ENCODE measurements at places on chromosomes 1 and 21.

- no peak for DNase-seq
Measured at GRCh38 chr1:228376651-228377631, 29.7 kb downstream of the TRIM11 start.

DNA sequence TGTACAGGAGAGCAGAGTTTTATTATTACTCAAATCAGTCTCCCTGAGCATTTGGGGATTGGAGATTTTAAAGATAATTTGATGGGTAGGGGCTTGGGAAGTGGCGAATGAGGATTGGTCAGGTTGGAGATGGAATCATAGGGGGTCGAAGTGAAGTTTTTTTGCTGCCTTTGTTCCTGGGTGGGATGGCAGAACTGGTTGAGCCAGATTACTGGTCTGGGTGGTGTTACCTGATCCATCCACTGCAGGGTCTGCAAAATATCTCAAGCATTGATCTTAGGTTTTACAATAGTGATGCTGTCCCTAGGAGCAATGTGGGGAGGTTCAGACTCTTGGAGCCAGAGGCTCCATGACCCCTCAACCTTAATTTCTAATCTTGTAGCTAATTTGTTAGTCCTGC, 108.8 kb downstream of the BACH1 start:
- DNase-seq, result no peak

DNA sequence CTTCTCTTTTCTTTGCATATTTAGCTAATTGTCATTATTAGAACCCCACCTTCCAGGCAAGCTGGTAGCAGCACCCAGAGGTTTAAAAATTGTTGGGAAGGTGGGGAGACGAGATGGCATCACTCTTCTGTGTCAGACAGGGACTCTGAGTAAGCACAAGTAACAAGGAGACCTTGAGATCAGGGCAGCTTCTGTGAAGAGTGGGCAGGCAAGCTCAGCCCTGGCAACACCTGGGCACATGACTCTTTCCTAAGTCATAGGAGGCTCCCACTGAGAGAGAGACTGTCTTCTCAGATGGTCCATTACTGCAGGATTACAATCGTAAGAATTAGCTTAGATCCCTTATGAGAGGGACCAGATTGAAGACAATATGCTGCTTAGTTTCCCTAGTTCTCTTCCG, 183.5 kb downstream of the BRINP2 start:
- DNase-seq, result no peak

GRCh38 chr1:66326867-66327266, 207.1 kb upstream of the SGIP1 start:
- DNase-seq, result no peak

DNA sequence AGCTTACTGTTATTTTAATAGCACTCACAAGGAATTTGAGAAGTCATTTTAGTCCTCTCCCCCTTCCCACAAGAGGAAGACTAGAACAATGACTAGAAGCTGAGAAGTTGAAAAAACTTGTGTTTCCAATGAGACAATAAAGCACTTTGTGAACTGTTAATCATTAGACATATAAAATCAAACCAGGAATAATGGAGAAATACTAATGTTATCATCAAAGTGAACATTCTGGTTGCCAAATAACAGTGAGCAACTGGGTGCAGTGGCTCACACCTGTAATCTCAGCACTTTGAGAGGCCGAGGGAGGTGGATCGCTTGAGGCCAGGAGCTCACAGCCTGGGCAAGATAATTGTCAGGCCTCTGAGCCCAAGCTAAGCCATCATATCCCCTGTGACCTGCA, 54.0 kb upstream of the RASAL2 start:
- DNase-seq, result no peak
